ENCODE measurements at places on chromosomes 5 and 9. TPM values are rescaled to one million over a fixed set of nuclear protein-coding genes. Genes with fewer than 3 reads are reported as not detected.

DNA sequence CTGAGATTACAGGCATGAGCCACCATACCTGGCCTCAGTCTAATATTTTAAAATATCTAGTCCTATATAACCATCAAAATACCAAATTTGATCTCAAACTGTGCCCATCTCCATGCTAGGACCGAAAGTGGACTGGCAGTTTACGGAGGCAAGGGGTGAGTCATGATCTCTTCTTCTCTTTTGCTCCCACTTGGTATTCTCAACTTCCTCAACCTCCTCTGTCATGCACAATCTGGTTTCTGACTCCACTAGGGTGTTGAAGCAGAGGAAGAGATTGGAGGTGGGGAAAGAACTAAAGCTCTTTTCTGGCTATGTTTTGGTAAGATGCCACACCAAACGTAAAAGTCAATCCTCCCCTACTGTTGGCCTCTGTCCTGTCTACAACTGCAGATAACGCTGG, 55.9 kb upstream of the CEMIP2 start:
- no peak for DNase-seq

DNA sequence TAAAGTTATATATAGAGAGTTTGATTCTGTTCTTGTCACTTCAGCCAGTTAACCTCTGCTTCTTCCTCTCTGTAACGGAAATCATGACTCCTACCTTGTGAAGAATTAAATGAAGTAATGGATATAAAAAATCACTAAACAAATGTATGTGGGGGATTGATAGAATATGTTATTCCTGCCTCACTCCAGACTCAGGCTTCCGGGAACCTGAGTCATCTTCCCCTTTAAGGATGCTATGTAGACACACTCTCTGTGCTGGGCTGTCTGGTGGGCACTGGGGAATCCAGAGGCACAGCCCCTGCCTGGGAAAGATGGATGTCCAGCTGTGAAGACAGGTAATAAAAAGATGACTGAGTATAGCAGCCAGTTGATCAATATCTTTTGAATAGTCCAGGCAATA, 77.4 kb downstream of the ZNF618 start:
- no peak for DNase-seq

GRCh38 chr5:2755076-2755680, 3.7 kb upstream of the IRX2 start:
- DNase-seq, result no peak

DNA sequence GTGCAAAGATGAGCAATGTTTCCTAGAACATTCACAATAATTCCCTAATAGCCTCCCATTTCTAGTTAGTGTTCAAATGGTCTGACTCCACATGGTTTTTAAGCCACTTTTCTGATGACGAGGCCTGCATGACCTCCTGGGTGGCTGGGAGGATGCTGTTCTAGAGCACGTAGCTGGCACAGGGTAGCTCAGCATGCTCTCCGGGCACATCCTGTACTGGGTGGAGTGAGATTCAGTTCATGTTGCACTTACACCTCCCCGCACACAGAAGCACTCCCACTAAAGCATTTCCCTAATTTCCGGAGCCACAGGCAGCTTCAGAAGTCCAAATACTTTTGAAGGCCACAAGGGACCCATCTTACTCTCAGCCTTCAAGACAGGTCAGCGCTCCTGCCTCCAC, 159.8 kb upstream of the LHFPL2 start:
- no peak for DNase-seq

- DNase-seq, result no peak
Measured at GRCh38 chr5:52885614-52886013, 97.9 kb downstream of the ITGA1 start.

DNA sequence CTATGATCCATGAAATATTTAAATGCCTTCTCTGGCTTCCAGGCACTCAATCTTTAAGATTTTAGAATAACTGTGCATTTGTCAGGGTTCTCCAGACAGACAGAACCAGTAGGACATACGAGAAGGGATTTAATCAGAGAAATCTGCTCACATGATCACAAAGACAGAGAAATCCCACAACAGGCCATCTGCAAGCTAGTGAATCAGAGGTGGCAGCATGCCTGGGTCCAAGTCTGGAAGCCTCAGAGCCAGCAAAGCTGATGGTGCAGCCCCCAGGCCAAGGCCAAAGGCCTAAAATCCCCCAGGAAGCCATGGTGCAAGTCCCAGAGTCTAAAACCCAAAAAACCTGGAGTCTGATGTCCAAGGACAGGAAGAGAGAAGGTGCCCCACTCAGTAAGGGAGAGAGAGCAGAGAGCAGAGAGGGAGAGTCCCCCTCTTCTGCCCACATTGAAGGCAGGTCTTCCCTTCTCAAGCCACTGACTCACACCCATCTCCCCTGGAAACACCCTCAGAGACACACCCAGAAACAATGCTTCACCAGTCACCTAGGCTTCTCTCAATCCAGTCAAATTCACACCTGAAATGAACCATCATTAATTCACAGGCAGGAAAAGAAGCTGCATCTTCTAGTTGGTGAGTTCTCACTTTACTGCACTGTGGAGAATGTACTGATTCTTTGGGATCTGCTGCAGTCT, 48.7 kb downstream of the CAMSAP1 start:
- DNase-seq, result no peak

DNA sequence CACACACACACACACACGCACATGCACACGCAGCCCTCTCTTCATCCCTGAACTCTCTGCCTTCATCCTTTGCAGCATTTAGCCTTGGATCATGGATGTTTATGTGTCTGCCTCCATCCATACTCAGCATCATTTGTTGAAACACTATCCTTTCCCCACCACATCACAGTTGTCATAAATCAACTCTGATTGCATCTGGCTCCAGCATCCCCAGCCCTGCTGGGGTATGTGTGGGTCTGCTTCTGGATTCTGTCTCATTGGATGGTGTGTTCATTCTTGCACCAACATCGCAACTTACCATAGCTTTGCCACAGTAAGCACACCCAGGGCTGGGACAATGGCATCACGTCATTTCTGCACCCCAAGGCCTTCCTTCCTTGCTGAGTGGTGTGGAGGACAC, 175.4 kb downstream of the RGS3 start:
- no peak for DNase-seq

GRCh38 chr5:178859625-178860521, at the start of gene ZNF354B:
Gene ZNF354B (plus strand): TSS chr5:178859953. CDS start chr5:178861048, 1,095 bp downstream.
- peak; percentile 95 for DNase-seq

DNA sequence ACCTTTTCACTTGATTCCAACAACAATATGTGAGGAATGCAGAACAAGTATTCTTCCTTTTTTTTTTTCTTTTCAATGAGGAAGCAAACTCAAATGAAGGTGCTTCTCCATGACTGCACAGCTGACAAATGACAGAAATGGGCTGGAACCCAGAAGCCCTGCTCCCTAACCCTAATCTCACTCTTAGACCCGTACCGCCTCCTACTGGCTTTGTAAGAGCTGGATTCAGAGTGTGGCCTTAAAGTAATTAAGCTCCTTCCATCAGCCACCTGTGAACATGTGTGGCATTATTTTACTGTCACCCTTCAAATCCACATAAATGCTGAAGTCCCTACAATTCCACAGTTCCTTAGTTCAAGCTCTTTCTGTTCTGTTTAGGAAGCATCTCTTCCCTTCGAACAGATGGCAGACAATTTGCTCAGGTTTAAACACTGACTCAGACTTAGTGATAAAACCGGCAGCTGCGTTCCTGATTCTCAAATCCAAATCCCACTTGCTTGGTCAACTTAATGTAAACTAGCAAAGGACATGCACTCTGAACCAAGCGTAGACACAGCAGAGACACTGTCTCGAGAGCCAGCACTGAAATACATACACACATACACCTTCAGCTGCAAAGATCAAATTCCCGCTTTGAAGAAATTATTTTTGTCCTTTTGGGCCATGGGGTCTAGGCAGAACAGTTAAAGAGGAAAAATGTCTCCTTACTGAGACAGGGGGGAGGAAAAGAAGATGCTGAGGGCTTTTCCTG, 316.7 kb upstream of the TLE4 start:
- peak; percentile 12 for DNase-seq

DNA sequence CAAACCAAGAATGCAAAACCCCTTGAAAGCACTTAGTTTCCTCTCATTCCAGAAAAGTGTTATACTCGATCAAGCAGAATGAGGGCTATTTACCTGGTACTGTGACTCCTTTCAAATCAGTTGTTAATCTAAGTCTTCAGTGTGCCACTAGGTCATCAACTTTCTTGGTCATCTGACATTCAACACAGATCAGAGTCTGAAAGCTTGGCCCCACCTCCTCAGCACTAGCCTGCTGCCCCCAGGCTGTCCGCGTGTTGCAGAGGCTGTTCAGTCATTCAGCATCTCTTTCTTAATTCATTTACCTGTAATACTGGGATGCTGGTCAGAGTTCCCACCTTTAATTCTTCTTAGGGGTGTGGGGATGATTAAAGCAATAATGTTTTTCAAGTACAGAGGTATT, 28.5 kb downstream of the ENC1 start:
- DNase-seq, result no peak

DNA sequence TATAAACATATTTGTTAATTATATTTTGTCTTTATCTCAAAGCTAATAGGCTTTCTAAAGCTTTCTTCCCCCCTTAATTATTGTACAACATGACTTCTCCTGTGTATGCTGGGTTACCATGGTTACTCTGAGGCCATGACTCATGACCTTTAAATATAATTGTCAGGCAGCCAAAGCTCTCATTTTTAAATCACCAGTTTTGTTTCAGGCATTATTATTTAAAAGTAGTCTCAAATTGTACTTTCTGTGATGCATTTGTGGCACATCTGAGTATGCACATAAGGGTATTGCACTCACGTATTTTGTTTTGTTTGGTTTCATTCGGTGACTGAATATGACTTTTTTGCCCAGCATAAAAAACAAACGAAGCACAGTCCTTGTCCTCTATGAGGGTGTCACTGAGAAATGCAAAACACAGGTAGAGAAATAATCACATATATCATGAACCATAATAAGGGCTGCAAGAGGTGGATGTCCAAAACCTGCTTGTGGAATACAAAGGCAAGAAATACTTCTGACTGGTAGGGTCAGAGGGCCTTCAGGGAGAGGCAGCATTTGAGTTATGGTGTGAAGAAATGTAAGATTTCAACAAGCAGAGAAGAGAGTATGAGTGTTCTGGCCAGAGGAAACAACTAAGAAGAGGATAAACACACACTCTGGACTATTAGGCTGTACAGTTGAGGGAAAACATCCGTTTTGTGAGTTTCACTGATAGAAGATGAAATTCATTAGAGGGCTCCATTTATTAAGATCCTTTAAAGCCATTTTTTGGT, 2.1 kb downstream of the CCDC192 start:
- peak; percentile 62 for DNase-seq

DNA sequence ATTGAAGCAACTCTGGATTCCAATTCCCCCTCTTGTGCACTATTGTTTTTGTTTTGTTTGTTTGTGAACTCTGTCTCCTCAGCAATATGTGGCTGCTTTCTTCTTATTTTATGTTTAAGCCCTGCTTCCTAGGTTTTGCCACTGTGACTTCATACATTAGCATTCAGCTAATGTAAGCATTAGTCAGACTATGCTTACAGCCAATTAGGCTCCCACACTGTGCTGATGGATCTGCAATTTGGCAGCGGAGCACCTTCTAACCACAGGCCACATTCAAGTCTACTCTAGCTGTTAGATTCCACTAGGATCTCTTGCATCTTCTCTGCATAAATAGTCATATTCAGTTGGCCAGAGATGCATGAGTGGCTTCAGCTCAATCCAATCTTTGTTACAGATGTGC, 9.6 kb upstream of the BICD2 start:
- no peak for DNase-seq

- no peak for DNase-seq
Measured at GRCh38 chr5:169757016-169757415, 119.9 kb downstream of the DOCK2 start.

The CCNJL gene
- 5.1 TPM for total RNA-seq

The CCL27 gene
- total RNA-seq, result not detected

The PRDM9 gene
- total RNA-seq, result not detected

The CACNA1B gene
- not detected for total RNA-seq

The TNFSF15 gene
- 0.98 TPM for total RNA-seq
